Stimulated activated CD4-positive, alpha-beta T cell treated with anti-CD3 and anti-CD28 coated beads, Interleukin-15, amount 100 ng/mL, for 48 hours (primary cell): ENCODE measurements at places on chromosomes 2 and 18.

DNA sequence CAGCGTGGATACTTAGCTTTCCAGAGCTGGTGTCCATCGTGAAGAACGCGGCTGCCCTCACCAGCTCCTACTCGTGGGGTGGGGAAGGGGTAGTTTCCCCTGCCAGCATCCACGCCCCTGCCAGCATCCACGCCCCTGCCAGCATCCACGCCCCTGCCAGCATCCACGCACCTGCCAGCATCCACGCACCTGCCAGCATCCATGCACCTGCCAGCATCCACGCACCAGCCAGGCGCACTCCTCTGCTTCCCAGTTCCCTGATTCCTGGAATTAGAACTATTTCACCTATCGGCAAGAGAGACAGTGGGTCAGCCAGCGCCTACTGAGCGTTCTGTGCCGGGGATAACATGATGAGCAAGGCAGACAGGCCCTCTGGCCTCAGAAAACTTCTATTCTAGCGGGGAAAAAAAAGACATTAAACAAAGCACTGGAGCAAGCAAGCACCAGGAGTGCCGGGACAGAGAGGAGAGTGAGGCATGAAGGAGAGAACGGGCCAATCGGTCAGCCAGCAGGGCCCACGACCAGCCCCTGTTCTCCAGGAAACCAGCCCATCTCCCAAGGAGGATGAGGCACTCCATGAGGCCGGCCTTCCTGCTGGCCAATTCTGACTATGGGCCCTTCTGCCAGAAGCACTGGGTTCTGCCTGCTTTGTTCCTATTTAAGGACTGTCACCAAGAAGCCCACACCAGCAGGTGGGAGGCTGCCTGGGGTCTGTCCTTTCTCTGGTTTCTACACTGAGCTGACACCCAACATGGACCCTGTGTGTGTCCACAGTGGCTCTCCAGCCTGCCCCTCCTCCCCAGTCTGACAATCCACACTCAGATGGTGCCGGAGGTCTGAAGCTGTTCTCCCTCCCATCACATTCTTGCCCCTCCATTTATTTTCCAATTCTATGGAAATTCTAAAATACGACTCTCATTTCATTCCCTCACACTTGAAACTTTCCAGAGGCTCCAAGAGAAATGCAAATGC is 78.4 kb upstream of the SALL3 start:
- DNase-seq, result no peak

DNA sequence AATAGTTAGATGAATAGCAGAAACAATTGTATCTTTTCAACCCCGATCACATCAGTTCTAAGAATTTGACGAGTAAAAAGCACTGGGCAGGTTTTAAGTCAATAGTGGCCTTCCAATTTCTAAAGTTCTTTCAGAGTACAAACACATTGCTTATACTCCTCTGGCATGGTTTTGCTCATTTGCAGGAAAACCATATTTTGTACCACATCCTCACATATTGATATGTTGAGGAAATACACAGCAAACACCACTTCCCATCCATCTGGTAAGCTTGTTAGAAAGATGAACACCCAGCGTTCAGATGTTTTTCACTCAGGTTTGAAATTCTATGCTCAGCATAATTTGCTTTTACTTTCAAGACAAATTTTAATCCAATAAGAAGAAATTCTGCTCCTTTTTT is 344.6 kb upstream of the ACVR2A start:
- DNase-seq, result no peak

- no peak for DNase-seq
These were observed 1318.5 kb upstream of the CELF4 start for GRCh38 chr18:38884050-38884449.

DNA sequence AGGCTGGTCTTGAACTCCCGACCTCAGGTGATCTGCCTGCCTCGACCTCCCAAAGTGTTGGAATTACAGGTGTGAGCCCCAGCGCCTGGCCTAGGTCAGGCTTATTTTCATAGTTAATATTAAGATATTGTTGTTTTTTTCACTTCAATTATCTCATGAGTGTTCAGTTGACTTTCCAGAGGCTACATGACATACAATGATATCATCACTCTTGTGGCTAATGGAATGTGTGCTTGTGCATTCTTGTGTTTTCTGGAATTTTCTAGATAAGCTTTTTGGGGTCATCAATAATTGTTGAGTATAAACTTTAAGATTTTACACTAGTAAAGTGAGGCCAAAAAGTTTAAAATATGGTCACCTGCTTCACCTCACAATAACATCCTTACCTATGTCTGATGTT is 180.9 kb downstream of the FIGN start:
- DNase-seq, result no peak

DNA sequence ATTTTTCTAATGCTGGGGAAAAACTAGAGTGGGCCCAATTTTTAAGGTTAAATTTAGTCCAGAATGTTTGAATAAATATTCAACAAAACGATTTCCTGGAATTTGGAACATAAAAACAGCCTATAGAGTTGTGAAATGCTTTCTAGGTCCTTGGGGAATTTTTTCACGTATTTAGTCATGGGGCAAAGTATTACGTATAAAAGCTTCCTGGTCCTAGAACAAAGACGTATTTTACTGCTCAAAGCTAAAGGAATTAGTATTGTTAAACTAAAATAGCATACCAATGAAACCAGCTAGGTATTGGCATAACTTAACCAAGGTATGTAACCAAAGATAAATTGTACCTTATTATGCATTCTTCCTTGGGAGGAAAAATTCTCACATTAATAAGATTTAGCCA is 1.6 kb downstream of the SESTD1 start:
- no peak for DNase-seq
